ENCODE measurements at places on chromosomes 3 and 15. TPM values are rescaled to one million over a fixed set of nuclear protein-coding genes. Genes with fewer than 3 reads are reported as not detected.

MYLK gene
- 104 TPM for polyA plus RNA-seq

HCLS1 gene
- polyA plus RNA-seq: 6.4 TPM

C2CD4A gene
- polyA plus RNA-seq: 0.13 TPM

CYP1A2 gene
- polyA plus RNA-seq: not detected

ECE2 gene
- polyA plus RNA-seq: not detected

CLDN18 gene
- polyA plus RNA-seq: 0.05 TPM

AMOTL2 gene
- polyA plus RNA-seq: 23.2 TPM

B3GNT5 gene
- polyA plus RNA-seq: 19.8 TPM

TRIM69 gene
- 9.4 TPM for polyA plus RNA-seq

HACD3 gene
- polyA plus RNA-seq: 5.6 TPM

DNAJA4 gene
- 14.6 TPM for polyA plus RNA-seq

ZNF592 gene
- polyA plus RNA-seq: 6.1 TPM

LPP gene
- polyA plus RNA-seq: 12.9 TPM

SETD2 gene
- 11.7 TPM for polyA plus RNA-seq

CFAP161 gene
- polyA plus RNA-seq: 0.02 TPM

FBXO40 gene
- not detected for polyA plus RNA-seq

COL6A6 gene
- polyA plus RNA-seq: 0.04 TPM

FANCI gene
- polyA plus RNA-seq: 6.6 TPM

CLN6 gene
- polyA plus RNA-seq: 23.5 TPM

LRTM1 gene
- not detected for polyA plus RNA-seq

ACTC1 gene
- 0.53 TPM for polyA plus RNA-seq

NDN gene
- 5.1 TPM for polyA plus RNA-seq
